SK-N-SH (cell line): ENCODE measurements at places on chromosomes 4 and X. TPM values are rescaled to one million over a fixed set of nuclear protein-coding genes. Genes with fewer than 3 reads are reported as not detected.
A peak's percentile ranks its signal among the peaks of the same experiment; 100 is the strongest.

DNA sequence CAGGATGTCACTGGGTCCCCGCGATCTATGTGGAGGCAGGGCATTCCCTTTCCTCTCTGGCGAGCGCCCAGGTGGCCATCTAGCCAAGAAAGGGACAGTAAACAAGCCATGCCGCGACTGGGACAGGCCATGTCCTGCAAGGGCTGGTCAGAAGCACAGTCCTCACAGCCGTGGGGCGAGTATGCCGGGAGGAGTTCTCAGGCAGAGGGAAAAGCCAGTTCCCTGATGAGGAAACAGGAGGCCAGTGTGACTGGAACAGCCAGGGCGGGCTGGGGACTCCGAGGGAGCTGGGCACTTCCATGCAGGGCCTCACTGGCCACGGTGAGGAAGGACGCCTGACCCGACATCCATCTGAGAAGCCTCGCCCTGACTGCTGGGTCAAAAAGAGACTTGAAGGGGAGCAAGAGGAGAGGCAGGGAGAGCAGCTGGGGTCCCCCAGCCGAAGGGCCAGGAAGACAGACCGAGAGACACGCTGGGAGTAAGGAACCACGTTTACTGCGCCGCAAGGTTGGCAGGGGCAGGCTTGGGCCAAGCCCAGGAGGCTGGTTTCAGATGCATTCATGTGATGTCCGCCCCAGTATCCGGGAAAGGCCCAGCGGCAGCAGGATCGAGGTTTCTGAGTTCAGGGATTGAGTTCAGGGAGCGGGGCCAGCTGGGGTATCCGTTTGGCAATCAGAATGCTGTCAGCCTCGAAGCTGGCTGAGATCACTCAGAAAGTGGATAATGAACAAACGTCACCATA is 15.0 kb downstream of the CFAP99 start:
- 0 out of 2 replicates have a peak, but pooled peaks cover 6% of the 10 kb centered on the region for H3K4me1 ChIP-seq
- H3K27me3 ChIP-seq = no peaks in the 10 kb centered on the region
- no peak overlapping the region for H3K27ac ChIP-seq
- no peaks in the 10 kb centered on the region for H3K36me3 ChIP-seq
- H3K4me3 ChIP-seq = no peak overlapping the region

Gene PIN4
- polyA plus RNA-seq = 22.3 and 29.8 TPM in 2 replicates

- no peak overlapping the region for H3K4me3 ChIP-seq
- H3K27ac ChIP-seq = no peak overlapping the region
- no peaks in the 10 kb centered on the region; the same call in 1 of the 2 replicates for H3K27me3 ChIP-seq
- no peaks in the 10 kb centered on the region for H3K36me3 ChIP-seq
- H3K4me1 ChIP-seq = peaks cover 13% of the 10 kb centered on the region; the same call in 1 of the 2 replicates
Observed at GRCh38 chrX:24241822-24242648, 71.8 kb downstream of the SUPT20HL2 start.

GRCh38 chr4:4560642-4561041 is 18.8 kb upstream of the STX18 start:
- no peak for DNase-seq
- H3K4me1 ChIP-seq = no peaks in the 10 kb centered on the region
- no peak overlapping the region for H3K4me3 ChIP-seq
- no peaks in the 10 kb centered on the region for H3K36me3 ChIP-seq

GRCh38 chr4:74997948-74998729 is 65.2 kb downstream of the PARM1 start:
- no peaks in the 10 kb centered on the region for H3K27me3 ChIP-seq
- H3K27ac ChIP-seq = no peak overlapping the region
- no peaks in the 10 kb centered on the region for H3K4me1 ChIP-seq
- H3K4me3 ChIP-seq = no peak overlapping the region
- no peak for DNase-seq

DNA sequence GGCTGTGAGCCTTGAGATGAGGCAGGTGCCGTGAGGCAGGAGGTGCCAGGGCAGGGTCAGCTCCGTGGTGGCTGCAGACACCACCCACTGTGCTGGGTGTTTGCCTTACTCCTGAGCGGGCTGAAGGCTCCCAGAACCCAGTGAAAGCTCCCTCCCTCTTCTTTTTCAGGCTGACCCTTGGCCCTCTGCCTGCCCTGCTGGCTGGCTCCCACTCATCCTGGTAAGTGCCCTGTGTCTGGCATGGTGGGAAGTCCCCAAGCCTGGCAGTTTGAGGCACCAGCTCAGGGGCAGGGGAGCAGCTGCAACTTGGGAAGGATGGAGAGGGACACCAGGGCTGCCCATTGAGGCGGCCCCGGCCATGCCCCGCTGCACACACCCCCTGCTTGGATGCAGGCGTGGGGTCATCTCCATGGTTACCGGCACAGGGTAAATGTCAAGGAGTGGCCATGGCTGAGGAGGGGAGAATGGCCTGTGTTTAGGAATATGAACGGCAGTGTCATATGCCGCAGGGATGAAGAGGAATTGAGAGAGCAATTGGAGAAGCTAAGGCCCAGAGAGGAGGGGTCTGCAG is 16.8 kb downstream of the SH3BP2 start:
- DNase-seq = no peak
- no peaks in the 10 kb centered on the region for H3K27me3 ChIP-seq
- no peak overlapping the region for H3K27ac ChIP-seq
- peaks cover 73% of the 10 kb centered on the region; the same call in 1 of the 2 replicates for H3K4me1 ChIP-seq

GRCh38 chr4:173763389-173763788 is 233.4 kb upstream of the HAND2 start:
- H3K27ac ChIP-seq = peak overlapping the region; percentile 100
- H3K36me3 ChIP-seq = no peaks in the 10 kb centered on the region
- H3K4me1 ChIP-seq = no peaks in the 10 kb centered on the region
- H3K4me3 ChIP-seq = no peak overlapping the region
- no peaks in the 10 kb centered on the region for H3K27me3 ChIP-seq

Gene ETDB
- not detected in 2 replicates for polyA plus RNA-seq

- no peaks in the 10 kb centered on the region; the same call in 1 of the 2 replicates for H3K27me3 ChIP-seq
- H3K4me3 ChIP-seq = no peak overlapping the region
- H3K4me1 ChIP-seq = no peaks in the 10 kb centered on the region
- no peaks in the 10 kb centered on the region for H3K36me3 ChIP-seq
- no peak overlapping the region for H3K27ac ChIP-seq
Observed at GRCh38 chr4:148182230-148182911, 259.8 kb downstream of the NR3C2 start.

DNA sequence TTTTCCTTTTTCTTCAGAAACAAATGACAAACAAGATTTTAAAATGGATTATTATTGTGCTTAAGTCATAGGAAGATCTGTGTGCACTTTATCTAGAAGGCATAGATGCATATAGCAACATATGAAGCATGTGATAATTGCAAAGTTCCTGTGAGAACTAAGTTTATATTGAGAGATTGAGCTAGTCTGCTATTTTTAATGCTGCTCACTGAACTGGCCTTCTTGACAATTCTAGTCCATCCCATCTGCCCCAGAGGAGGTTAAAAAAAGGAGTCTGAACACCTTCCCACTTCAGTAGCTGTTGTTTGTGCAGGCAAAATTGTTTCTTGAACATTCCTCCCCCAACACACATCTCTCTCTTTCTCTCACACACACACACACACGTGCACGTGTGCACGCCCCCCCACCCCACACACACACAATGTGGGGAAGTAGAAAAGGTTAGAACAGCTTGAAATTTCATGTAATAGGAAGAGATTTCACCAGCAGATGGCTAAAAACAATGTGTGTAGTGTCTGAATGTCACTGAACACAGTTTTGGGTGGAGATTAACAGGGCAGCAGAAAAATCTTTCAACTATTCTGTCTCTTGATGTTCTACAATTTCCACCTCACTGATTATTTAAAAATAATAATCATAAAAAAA is 108.0 kb downstream of the GPM6A start:
- H3K4me1 ChIP-seq = no peaks in the 10 kb centered on the region
- no peak overlapping the region for H3K4me3 ChIP-seq
- no peak overlapping the region for H3K27ac ChIP-seq
- no peak for DNase-seq

GRCh38 chr4:148795156-148795864 is 353.1 kb upstream of the NR3C2 start:
- H3K4me1 ChIP-seq = no peaks in the 10 kb centered on the region
- no peaks in the 10 kb centered on the region for H3K36me3 ChIP-seq
- no peaks in the 10 kb centered on the region for H3K27me3 ChIP-seq
- DNase-seq = no peak
- H3K27ac ChIP-seq = no peak overlapping the region
- H3K4me3 ChIP-seq = no peak overlapping the region

Gene NUDT9
- polyA plus RNA-seq = 21.5 and 21.8 TPM in 2 replicates

GRCh38 chr4:108192056-108192455 is 23.3 kb upstream of the LEF1 start:
- H3K27me3 ChIP-seq = peaks cover 5% of the 10 kb centered on the region; the same call in 1 of the 2 replicates
- DNase-seq = no peak
- no peaks in the 10 kb centered on the region for H3K36me3 ChIP-seq
- no peaks in the 10 kb centered on the region for H3K4me1 ChIP-seq

GRCh38 chr4:1174941-1175634 is 2.7 kb upstream of the SPON2 start:
- no peaks in the 10 kb centered on the region; the same call in 1 of the 2 replicates for H3K36me3 ChIP-seq
- no peak overlapping the region for H3K27ac ChIP-seq
- DNase-seq = no peak
- H3K27me3 ChIP-seq = peaks cover 12% of the 10 kb centered on the region
- peaks cover 2% of the 10 kb centered on the region; the same call in 1 of the 2 replicates for H3K4me1 ChIP-seq

- no peaks in the 10 kb centered on the region for H3K36me3 ChIP-seq
- H3K4me1 ChIP-seq = peaks cover 3% of the 10 kb centered on the region; the same call in 1 of the 2 replicates
- H3K4me3 ChIP-seq = peak within 1 kb of the TSS; percentile 68
- H3K27ac ChIP-seq = peak within 1 kb of the TSS; percentile 72
- H3K27me3 ChIP-seq = no peaks in the 10 kb centered on the region; the same call in 1 of the 2 replicates
- peak; percentile 70 for DNase-seq
Observed at GRCh38 chrX:68433155-68433980, at the start of gene OPHN1. Gene OPHN1, minus strand, starts transcription at chrX:68433495. Its CDS starts 475 bp downstream, at chrX:68433020.

GRCh38 chr4:112953262-112953661 is 96.2 kb upstream of the ANK2 start:
- peaks cover 6% of the 10 kb centered on the region for H3K4me1 ChIP-seq
- H3K4me3 ChIP-seq = no peak overlapping the region
- DNase-seq = no peak
- H3K36me3 ChIP-seq = no peaks in the 10 kb centered on the region

Gene DOCK11
- 34.8 and 39.3 TPM in 2 replicates for polyA plus RNA-seq

GRCh38 chrX:136219893-136220292 is 31.3 kb downstream of the MAP7D3 start:
- H3K4me1 ChIP-seq = no peaks in the 10 kb centered on the region
- H3K27ac ChIP-seq = no peak overlapping the region
- H3K36me3 ChIP-seq = peaks cover 15% of the 10 kb centered on the region
- no peaks in the 10 kb centered on the region for H3K27me3 ChIP-seq
- H3K4me3 ChIP-seq = no peak overlapping the region

- H3K4me3 ChIP-seq = peak overlapping the region; percentile 74; the same call in 1 of the 2 replicates
- H3K27ac ChIP-seq = no peak overlapping the region
- no peaks in the 10 kb centered on the region for H3K27me3 ChIP-seq
- no peak for DNase-seq
- H3K4me1 ChIP-seq = peaks cover 8% of the 10 kb centered on the region; the same call in 1 of the 2 replicates
- peaks cover 10% of the 10 kb centered on the region for H3K36me3 ChIP-seq
Observed at GRCh38 chr4:109701566-109702410, 1.5 kb downstream of the CASP6 start.

Gene CXXC4
- 0.02 and 0.06 TPM in 2 replicates for polyA plus RNA-seq

Gene IL21
- not detected in 2 replicates for polyA plus RNA-seq

- no peak overlapping the region for H3K4me3 ChIP-seq
- no peak overlapping the region for H3K27ac ChIP-seq
- no peaks in the 10 kb centered on the region for H3K36me3 ChIP-seq
- peaks cover 4% of the 10 kb centered on the region; the same call in 1 of the 2 replicates for H3K4me1 ChIP-seq
- H3K27me3 ChIP-seq = no peaks in the 10 kb centered on the region
Observed at GRCh38 chrX:38798956-38799355, 2.3 kb upstream of the MID1IP1 start.

Gene DHRSX
- polyA plus RNA-seq = 33.8 and 34.3 TPM in 2 replicates

Gene PNMA6A
- polyA plus RNA-seq = 0.71 and 0.81 TPM in 2 replicates

DNA sequence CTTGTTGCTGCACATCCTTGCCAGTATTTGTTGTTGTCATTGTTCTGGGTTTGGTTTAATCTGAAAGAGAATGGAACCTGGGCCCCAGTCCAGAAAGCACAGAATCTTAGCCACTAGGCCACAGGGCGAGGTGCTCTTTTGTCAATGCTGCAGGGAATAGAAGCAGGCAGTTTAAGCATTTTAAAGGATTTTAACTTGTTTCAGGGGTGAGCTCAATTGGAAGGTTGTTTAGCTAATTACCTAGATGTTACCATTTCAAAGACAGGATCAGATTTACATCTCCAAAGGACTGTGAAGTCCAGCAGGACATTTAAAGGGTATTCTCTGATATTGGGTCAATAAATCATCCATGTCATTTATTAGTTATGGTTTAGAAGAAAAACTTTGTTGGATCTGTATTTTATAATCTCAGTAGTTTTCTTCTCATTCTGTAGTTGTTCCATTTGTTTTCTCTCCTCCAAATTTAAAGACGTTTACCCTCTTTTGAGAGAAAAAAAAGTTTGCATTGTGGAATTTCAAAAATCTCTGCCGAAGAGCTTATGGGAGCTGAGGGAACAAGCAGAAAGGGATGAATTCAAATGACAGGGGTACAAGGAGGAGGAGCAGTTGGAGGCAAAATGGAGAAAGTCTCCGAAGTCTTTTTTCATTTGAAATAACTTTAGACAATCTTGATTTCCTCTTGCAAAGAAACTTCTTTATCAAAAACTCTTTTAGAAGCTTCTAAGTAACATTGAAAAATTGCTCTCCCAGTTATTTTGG is 57.5 kb upstream of the FAM47C start:
- no peaks in the 10 kb centered on the region for H3K4me1 ChIP-seq
- no peak overlapping the region for H3K4me3 ChIP-seq
- H3K36me3 ChIP-seq = no peaks in the 10 kb centered on the region
- no peaks in the 10 kb centered on the region for H3K27me3 ChIP-seq

GRCh38 chr4:1378559-1379231 is 27.5 kb downstream of the NKX1-1 start:
- no peak for DNase-seq
- no peak overlapping the region for H3K27ac ChIP-seq
- no peaks in the 10 kb centered on the region for H3K4me1 ChIP-seq
- H3K4me3 ChIP-seq = no peak overlapping the region
- H3K27me3 ChIP-seq = no peaks in the 10 kb centered on the region

Gene RTL5
- 1.5 and 1.8 TPM in 2 replicates for polyA plus RNA-seq

- H3K4me1 ChIP-seq = peaks cover 22% of the 10 kb centered on the region; the same call in 1 of the 2 replicates
- H3K27ac ChIP-seq = no peak overlapping the region
- no peaks in the 10 kb centered on the region for H3K36me3 ChIP-seq
- no peak overlapping the region for H3K4me3 ChIP-seq
- no peak for DNase-seq
Observed at GRCh38 chr4:152255437-152255836, 280.5 kb downstream of the FBXW7 start.

- no peak overlapping the region for H3K4me3 ChIP-seq
- no peak overlapping the region for H3K27ac ChIP-seq
- H3K27me3 ChIP-seq = no peaks in the 10 kb centered on the region
- DNase-seq = no peak
- H3K36me3 ChIP-seq = no peaks in the 10 kb centered on the region
Observed at GRCh38 chrX:142503967-142504643, 299.0 kb upstream of the MAGEC2 start.

DNA sequence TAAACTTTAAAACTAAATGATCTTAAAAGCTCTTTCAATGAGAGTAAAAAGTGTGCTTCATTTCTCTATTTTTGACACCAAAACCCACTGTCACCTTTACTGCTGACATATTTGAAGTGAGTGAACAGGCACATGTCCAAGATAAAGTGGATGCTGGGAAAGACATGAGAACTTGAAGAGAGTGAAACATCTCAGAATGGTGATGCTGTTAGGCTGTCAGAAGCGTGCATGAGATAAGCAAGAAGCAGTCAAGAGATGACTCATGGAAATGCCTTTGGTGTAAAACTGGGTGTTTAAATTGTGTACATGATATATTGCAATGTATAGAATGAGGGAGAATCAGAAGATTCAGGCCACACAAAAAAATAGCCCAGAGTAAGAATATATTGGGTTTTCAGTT is 21.8 kb upstream of the GBA3 start:
- H3K4me3 ChIP-seq = no peak overlapping the region
- no peaks in the 10 kb centered on the region for H3K27me3 ChIP-seq
- H3K4me1 ChIP-seq = no peaks in the 10 kb centered on the region
- no peak for DNase-seq
- no peaks in the 10 kb centered on the region for H3K36me3 ChIP-seq
- no peak overlapping the region for H3K27ac ChIP-seq

Gene GYPE
- polyA plus RNA-seq = 0.74 and 1.2 TPM in 2 replicates
